ENCODE measurements at places on chromosomes 13 and 19. TPM values are rescaled to one million over a fixed set of nuclear protein-coding genes. Genes with fewer than 3 reads are reported as not detected.

DNA sequence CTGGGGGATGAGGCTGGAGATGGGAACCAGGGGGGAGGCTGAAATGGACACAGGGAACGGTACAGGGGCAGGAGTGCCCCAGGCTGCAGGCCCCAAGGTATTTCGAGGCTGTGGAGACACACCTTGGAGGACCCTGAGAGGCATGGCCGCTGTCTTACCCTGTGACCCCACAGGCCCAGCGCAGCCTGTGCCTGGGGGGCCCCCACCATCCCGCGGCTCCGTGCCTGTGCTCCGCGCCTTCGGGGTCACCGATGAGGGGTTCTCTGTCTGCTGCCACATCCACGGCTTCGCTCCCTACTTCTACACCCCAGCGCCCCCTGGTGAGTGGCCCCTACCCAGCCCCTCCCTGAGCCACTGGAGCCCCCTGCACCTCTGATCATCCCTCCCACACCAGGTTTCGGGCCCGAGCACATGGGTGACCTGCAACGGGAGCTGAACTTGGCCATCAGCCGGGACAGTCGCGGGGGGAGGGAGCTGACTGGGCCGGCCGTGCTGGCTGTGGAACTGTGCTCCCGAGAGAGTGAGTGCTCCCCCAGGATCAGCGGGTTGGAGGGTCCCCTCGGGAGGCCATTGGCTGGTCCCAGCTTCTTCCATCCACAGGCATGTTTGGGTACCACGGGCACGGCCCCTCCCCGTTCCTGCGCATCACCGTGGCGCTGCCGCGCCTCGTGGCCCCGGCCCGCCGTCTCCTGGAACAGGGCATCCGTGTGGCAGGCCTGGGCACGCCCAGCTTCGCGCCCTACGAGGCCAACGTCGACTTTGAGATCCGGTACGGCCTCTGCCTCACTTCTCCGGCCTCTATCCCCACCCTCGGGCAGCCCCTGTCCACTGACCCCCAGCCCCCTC, 16.9 kb upstream of the SPIB start:
- no peak for DNase-seq

DNA sequence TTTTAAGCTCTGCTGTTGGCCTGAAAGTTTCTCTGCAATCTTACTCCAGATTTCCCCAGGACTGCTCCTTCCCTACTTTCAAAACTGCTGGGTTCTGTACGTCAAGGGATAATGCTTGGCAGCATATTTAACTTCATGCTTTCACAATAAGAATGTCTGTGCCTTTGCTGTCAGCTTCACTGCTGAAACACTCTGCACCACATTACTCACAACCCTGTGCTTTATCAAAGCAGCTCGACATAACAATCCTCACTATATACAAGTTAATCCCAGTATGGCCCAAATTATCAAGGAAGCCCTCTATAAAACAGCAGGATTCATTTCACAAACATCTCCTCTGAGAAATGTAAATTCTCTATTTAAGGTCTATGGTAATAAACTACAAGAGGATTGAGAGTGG, 17.5 kb downstream of the LATS2 start:
- DNase-seq: no peak

DNA sequence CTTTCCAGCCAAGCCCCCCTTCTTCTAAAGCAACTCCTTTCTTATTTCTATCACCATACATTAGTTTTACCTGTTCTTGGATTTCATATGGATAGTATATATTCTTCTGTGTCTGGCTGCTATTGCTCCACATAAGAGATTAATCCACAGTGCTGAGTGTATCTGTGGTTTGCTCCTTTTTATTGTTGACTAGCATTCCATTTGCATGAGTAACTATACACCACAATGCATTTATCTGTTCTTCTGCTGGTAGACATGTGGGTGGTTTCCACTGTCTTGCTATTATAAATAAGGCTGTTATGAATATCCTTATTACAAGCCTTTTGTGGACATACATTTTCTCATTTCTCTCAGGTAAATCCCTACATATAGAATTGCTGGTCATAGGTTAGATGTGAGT, 138.2 kb downstream of the SLC7A1 start:
- no peak for DNase-seq

DNA sequence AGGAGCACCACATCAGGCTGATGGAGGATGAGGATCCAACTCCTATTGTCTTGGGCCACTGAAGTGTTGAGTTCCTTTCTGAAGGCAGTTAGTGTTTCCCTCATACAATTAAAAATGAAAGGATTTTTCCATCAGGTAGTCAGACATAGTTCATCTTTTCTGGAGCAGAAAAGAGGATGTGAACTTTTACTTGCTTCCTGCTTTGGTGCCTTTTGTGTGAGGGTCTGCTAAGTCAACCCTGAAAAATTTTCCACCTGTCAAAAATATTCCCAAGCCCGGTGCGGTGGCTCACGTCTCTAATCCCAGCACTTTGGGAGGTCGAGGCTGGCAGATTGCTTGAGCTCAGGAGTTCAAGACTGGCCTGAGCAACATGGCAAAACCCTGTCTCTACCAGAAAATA, 43.9 kb downstream of the RGCC start:
- DNase-seq: no peak

GRCh38 chr13:30997697-30998096, 65.2 kb downstream of the TEX26 start:
- no peak for DNase-seq

DNA sequence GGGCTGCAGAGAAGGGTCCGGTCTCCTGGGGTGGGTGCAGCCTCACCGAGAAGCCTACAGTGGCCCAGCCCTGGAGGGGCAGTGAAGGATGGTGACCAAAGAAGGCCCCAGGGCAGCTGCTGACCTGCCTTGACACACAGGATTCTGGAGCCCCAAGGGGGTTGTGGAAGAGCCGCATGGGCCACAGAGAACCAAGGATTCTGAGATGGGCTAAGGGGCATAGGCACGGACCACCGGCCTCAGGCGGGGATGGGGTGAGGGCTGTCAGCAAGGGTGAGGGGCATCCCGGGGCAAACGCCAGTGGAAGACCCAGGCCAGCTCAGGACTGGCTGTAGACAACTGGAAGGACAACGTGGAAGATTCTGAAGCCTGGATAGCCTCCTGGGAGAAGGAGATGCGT, 151.6 kb downstream of the TEX29 start:
- no peak for DNase-seq

- DNase-seq: no peak
These were observed 10.2 kb downstream of the HNRNPM start for GRCh38 chr19:8455018-8455417.

- DNase-seq: no peak
These were observed 15.6 kb upstream of the RNASEH2B start for GRCh38 chr13:50894012-50894411.

GRCh38 chr19:50242581-50242980, 39.2 kb downstream of the MYH14 start:
- DNase-seq: no peak

DNA sequence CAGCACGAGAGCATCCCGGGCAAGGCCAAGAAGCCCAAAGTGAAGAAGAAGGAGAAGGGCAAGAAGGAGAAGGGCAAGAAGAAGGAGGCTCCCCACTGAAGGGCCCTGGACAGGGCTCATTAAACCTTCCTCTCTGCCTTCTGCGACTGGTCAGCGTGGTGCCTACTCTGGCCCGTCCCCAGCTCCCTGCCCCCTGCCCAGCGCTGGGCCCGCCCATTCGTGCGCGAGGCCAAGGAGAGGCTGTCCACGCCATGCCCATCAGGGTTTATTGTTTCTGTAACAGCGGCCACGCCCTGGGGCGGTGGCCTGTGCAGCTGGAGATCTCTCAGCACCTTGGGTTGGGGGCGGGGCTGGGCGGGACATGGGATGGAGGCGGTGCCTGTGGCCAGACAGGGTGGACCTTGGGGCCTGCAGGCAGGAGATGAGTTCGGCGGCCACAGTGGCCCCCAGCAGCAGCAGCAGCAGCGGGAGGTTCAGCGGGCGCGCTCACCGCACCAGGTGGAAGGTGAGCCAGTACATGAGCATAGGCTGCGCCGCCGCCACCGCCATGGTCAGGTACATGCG, 897 bp downstream of the C19orf33 start:
- peak; percentile 69 for DNase-seq

GRCh38 chr13:40096357-40096901, 441.0 kb downstream of the COG6 start:
- DNase-seq: no peak

FLT3 gene
- total RNA-seq: not detected

- DNase-seq: no peak
These were observed 262.7 kb downstream of the DLEU7 start for GRCh38 chr13:50580684-50581305.

- DNase-seq: no peak
These were observed 26.1 kb downstream of the NFIC start for GRCh38 chr19:3392480-3392879.

DNA sequence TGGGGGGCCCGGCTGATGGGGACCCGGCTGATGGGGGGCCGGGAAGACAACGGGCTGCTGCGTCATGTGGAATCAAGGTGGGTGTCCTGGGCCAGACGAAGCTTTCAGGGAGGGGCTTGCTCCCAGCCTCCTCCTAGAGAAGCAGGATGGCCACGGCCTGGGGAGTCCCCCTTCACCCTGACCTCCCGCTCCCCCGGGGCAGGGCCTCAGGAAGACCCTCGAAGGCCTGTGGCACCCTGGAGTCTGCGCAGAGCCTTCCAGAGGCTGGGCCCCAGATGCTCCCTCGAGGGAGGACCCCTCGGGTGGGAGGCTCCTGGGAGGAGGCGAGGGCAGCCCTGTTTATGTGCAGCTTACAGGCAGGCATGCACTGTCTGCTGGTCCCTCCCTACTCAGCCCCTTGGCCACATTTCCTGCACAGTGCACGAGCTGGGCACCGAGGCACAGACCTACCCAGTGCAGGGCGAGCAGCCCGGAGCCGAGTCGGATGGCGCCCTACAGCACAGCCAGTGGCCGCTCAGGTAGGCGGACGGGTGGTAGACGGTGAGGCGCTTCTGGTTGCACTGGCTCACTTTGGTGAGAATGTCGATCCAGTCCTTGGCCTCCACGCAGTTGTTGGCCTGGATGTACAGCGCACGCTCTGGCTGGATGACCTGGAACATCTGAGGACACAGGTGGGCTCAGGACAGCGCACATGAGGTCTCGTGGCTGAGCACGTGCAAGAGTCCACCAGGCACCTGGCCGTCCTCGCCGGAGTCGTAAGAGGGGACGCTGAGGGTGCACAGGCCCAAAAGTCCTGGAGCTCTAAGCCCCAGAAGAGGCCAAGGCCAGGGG, 22.4 kb upstream of the C13orf46 start:
- no peak for DNase-seq

DNA sequence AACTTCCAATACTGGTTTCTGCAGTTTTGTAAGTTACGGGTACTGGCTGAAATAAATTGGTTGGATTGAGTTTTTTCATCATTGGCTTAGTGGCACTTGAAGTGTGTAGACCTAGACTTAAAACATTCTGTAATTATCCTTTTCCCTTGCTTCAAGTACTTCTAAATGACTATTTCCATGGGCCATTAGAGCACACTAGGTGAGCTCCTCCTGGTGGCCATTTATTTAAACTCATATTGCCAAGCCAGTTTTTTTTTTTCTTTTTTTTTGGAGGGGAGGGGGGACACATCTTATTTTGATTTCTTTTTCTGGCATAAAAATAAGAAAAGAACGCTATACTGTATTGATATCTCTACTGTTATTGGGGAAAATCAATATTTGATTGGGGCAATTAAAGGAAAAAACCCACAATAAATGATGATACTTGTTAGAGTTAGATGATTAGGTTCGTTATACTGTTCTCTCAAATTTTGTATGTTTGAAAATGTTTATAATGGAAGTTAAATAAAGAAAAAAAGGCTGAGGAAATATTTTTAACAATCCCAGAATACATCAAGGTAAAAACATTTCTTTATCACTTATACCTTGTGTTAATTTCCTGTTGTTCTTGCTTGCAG, 82.9 kb downstream of the PDS5B start:
- DNase-seq: no peak

DNA sequence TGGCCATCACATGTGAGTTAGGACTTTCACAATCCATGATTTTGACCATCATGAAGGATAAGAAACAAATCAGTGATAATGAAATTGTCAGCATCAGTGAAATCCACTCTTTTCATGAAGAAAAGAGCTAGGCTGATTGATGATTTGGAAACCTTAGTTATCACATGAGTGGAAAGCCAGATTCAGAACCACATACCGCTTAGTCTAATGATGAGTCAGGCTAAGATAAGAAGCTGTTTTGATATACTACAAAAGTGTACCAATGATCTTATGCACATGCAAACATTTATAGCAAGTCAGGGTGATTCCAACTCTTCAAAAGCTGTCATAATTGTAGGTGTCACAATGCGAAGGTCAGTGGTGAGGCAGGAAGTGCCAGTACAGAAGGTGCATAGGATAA, 519.3 kb downstream of the GPC6 start:
- no peak for DNase-seq

ATP4A gene
- total RNA-seq: 0.32 TPM

GRCh38 chr13:101308247-101309013, 107.9 kb downstream of the NALCN start:
- DNase-seq: no peak

PINLYP gene
- total RNA-seq: 0.96 TPM

DNA sequence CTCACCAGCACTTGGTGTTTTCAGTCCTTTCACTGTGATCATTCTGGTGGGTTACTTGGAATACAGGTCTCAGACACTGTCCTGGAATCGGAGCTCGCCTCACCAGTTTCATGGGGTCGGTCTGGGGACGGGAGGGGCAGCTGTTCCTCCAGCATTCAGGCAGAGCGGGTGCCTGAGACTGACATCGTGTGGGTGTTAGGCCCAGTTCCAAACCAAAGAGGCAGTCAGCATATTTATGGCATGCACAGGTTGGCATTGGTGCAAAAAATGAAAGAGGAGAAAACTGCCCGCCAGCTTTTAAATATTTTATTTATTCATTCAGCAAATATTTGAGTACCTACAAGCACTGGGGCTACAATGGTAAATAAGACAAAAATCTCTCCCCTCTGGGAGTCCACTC, 20.1 kb downstream of the PLEKHF1 start:
- DNase-seq: no peak

DNA sequence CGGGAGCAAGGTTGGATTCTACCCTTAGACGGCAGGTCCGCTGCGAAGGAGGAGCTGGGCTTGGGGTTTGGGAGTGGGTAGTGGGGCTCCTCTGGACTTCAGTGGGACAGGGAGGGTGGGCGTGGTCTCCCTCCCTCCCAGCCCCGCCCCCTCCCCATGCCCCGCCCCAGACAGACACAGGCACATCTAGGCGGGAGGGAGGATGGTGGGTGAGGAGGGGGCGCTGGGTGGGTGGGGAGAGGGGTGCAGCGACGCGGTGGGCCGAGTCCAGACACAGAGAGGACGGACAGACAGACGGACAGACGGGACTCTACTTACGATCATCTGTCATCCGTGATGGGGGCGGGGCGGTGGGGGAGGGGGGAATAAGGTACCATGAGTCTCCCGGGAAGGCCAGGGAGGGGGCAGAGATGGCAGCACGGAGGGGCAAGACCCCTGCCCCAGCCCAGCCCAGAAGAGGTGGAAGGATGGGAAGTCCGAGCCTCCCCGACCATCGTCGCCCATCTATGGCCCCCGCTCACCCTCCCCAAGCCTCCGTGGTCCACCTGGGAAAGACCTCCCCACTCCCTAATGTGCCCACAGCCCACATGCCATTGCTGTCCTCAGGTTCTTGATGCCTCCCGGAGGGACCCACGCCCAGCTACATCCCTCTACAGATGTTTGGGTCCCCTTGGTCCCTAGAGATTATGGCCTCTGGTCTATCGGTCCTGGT, 64.8 kb downstream of the UNC13A start:
- DNase-seq: no peak

SLC1A6 gene
- total RNA-seq: 22.8 TPM

Data from glutamatergic neuron (in vitro differentiated cells).